ENCODE measurements at places on chromosomes 5 and 9.

DNA sequence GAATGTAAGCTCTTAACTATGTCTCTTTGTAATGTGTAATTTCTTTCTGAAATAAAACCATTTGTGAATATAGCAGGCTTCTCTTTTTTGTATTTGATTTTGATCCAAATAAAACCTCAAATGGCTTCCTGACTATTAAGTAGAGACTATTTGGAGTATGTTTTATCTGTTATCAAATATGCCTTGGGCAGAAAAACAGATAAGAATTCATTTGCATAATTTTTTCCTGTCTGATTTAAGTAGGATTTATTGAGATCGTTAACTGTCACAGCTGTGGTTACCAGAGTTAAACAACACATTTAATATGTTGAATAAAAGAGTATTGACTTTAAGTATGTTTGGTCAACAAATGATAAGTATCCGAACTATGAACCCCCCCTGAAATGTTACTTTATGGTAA lies 104.9 kb downstream of the MELK start:
- peak; percentile 40 for DNase-seq

DNA sequence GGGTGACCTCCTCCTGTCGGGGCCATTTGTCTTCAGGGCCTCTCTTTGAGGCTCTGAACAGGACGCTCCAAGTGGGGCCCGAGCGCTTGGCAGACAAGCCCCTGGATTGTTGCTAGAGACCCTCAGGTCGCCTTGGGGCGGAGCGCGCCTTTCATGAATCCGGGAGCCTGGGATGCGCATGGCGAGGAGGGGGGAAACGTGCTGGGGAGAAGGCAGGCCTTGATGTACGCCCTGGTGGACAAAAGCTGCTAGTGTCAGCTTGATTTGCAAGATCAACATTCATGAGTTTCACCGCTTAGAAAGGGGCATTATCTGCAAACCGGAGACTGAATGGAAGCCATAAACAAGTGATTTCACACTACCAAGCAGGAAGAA lies 226.3 kb downstream of the SMARCA2 start:
- peak; percentile 39 for DNase-seq

- no peak for DNase-seq
Measured at GRCh38 chr5:172732201-172732865, 38.7 kb downstream of the DUSP1 start.

GRCh38 chr5:111227801-111228200 lies 3.6 kb downstream of the CAMK4 start:
- no peak for DNase-seq

- DNase-seq: no peak
Measured at GRCh38 chr9:109855540-109855939, 75.5 kb downstream of the PALM2AKAP2 start.

DNA sequence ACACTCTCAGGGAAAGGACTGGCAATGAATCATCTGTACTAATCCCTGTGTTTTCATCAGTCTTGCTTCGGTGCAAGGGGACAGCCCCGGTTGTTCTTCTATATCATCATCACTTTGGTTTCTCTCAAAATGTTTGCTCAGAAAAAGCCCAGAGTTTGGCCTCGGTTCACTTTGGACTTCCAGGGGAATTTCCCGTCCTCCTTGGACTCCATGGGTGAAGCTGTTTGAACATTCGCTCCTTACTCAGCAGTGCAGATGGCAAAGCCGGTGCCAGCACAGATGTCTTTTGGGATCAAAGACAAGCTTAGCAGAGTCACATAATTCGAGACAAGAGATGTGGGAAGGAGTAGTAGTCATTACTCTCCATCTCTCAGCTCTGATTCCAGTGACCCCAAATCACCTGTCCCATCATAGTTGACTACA lies 69.8 kb upstream of the TNFSF8 start:
- DNase-seq: no peak

DNA sequence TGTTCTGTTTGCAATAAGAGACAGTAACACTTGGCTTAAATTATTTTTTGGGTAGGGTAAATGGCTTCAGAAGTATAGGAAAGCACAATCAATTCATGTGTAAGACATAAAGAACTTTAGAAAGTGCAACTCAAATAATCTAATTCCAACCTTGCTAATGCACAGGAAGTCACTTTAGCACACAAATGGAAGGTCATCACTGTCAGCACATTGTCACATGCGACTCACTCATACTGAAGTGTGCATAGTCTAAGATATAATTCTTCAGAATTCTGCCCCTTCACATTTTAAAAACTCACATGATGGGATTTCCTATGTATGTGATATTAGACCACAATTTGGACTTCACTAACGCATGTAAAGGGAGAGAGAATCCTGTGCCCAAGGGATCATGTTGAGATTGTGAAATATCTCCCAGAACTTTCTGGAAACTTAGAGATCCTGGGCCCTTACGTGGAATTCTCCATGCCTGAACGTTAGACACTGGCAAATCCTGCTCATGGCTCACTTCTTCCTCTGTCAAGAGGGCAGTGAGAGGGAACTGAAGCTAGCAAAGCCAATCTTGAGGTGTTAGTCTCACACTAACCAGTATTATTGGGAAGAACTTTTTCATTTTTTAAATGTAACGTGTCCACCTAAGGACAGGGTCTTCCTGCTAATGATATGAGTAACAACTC lies 403.2 kb upstream of the PTGER4 start:
- no peak for DNase-seq

- DNase-seq: no peak
Measured at GRCh38 chr9:31135567-31135966, 1248.9 kb upstream of the ACO1 start.

GRCh38 chr9:88732128-88732527 lies 197.2 kb downstream of the NXNL2 start:
- no peak for DNase-seq

DNA sequence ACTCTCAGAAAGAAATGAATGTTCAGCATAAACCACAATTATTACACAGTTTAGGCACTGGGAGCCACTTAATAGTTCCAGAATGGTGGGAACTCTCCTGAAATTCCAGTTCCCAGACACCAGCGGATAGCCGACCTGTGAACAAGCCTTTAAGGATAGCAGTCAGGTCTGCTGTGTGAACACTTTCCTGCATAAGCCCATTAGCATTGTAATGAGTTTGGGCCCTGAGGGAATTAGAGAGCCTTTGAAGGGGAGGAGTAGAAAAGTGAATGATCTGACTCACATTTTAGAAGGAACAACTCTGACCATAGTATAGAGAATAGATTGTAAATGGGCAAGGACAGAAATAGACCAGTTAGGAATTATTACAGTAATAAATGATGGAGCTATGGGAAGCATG lies 189.1 kb downstream of the ADGRV1 start:
- DNase-seq: peak; percentile 26

DNA sequence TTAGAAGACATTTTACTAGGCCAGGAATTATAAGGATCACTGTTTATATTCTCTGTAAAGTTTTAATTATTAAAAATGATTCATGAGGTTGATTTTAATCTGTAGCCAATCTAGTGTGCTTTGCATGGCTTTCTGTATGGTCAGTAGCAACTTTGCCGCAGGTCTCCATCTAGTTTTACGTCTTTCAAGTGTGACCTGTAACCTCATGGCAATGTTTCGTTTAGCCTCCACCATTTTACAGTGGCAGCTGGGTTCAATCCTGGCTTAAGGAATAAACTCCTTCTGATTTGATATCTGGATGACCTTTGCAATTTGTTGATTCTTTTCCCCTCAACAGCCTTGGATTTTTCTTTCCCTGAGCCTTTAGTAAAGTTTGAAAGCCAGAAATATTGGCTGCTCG lies 434.5 kb upstream of the CDH9 start:
- no peak for DNase-seq

GRCh38 chr9:122126331-122127261 lies 33.0 kb downstream of the NDUFA8 start:
- DNase-seq: no peak

DNA sequence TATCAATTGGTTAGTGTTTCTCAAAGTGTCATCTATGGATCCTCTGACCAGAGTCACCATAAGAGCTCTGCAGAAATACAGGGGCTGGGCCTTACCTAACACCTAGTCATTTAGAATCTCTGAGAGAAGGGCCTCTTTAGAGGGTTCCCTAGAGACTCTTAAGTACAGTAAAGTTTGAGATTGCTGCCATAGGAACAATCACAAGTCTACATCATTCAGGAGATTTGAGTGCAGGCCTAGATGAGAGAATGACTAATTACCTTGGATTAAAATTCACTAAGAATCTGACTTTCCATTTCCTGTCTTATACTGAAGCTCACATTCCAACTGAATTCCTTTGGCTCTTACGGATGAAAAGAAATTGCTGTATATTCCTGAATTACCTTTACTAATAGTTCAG lies 182.1 kb upstream of the PTGER4 start:
- DNase-seq: no peak

- no peak for DNase-seq
Measured at GRCh38 chr5:126597156-126597555, 2.1 kb upstream of the ALDH7A1 start.

- no peak for DNase-seq
Measured at GRCh38 chr5:125961150-125961549, 462.1 kb upstream of the GRAMD2B start.

DNA sequence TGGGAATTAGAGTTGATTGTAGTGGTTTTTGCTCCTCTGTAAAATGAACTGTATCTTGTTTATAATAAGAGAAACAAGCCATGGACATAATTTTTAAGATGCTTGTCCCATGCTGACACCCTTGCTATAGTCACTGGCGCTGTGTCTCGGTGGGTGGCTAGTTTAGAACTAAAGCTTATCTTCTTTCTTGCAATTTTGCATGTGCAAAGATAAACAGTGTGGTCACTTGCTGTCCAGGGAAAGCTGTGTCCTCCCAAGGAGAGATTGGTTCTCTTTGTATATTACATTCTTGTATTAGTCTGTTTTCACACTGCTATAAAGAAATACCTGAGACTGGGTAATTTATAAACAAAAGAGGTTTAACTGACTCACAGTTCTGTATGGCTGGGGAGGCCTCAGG lies 143.8 kb downstream of the MELK start:
- no peak for DNase-seq

GRCh38 chr9:72839085-72839484 lies 113.8 kb downstream of the ALDH1A1 start:
- no peak for DNase-seq

DNA sequence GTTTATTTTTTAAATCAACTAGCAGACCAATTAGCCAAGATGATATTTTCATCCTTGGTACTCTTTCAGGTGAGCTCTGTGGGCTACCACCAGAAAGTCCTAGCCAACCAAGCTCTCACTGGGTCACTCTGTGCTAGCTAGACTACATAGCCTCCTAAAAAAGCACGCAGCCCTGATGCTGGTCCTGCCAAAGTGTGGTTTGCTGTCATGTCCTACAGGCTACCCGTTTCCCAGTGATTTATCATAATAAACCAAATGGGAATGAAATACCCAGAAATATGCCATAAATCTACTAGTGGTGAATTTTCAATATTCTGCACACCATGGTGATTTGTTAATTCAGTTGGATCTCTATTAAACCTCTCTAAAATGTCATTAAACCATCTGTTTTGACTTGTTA lies 481.4 kb downstream of the RAB3C start:
- no peak for DNase-seq

DNA sequence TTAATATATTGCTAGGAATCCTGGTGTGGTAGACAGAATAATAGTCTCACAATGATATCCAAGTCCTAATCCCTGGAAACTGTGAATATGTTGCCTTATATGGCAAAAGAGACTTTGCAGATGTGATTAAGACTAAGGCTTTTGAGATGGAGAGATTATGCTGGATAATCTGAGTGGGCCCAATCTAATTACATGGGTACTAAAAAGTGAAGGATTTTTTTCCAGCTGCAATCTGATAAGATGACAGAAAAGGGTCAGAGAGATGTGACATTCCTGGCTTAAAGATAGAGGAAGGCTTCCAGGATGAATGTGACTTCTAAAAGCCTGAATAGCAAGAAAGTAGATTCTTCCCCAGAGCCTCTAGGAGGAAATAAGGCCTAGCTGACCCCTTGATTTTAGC lies 80.7 kb upstream of the MPDZ start:
- no peak for DNase-seq

DNA sequence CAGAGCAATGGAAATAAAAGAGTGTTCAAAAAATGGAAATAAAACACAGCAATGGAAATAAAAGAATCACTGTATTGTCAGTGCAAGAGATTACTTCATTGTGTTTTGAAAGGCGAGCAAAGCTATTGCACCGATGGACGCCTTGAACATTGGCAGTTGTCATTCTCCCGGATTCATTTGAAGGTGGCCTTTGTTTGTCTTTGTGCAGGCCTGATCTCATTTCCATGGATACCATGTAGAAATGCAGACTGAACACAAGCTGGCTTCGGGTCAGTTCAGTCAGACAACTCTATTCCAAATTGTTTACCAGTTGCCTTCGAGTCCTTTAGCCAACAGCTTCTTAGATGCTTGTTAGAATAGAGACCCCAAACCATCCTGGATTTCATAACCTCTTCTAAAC lies 8.3 kb downstream of the ITGA2 start:
- no peak for DNase-seq

DNA sequence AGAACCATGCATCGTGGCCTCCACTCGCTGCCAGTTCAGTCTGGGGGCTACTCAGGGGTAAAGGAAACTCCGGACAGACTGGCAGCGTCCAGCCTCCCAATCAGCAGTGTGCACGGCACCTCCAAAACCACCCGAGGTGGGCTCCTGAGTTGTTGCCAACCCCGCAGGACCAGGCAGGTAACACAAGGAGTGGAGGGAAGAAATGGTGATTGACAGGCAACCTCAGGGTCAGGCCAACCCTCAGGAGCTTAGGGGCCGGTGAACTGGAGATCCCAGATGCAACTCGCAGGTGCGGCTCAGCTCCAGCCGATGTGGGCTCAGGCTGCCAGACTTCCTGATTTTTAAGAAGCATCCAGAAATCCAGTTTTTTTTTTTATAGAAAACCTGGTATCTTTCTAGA lies 37.3 kb upstream of the AKNA start:
- DNase-seq: no peak

DNA sequence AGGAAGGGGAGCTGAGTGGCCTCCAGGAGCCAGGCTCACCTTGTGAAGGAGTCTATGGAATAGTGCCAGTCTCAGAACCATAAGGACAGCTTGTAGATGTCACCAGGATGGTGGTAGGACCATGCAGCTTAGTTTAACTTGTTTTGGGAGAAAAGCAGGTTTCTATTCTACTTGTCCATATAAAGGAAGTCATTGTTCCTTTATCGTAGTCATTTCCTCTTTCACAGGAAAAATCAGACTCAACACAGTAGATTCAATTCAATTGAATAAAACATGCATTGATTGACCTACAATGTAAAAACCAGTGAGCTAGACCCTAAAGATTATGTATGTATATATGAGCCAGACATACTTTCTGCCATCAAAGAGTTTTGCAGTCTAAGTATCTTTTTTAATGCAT lies 53.3 kb downstream of the MEGF10 start:
- DNase-seq: no peak

DNA sequence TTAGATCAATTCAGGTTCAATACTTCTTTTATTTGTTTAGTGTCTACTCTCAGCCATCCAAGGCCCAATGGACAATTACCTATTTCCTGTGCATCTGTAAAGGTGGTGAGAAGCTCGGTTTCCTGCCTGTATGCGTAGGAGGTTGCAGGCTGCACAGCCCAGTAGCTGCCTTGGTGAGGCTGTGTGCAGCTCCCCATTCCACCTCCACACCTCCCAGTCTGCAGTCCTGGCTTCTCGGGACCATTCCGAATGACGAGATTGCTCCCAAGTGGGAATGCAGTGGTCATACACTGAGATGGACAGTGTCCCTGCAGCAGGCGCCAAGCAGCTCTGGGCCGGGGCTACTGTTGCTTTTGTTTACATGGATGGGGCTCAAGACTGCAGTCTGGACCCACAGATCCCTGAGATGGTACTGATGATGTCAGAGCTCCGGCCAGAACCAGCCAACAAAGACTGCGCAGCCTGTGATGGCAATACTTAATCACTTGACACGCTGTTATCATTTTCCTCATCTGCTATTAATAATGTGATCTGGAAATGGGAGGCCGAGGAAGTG lies 206.1 kb upstream of the IRX1 start:
- no peak for DNase-seq

- DNase-seq: no peak
Measured at GRCh38 chr9:122065923-122066629, 27.0 kb downstream of the TTLL11 start.

All from SK-N-MC (cell line).